ENCODE measurements at places on chromosomes 16 and 17. TPM values are rescaled to one million over a fixed set of nuclear protein-coding genes. Genes with fewer than 3 reads are reported as not detected.

DNA sequence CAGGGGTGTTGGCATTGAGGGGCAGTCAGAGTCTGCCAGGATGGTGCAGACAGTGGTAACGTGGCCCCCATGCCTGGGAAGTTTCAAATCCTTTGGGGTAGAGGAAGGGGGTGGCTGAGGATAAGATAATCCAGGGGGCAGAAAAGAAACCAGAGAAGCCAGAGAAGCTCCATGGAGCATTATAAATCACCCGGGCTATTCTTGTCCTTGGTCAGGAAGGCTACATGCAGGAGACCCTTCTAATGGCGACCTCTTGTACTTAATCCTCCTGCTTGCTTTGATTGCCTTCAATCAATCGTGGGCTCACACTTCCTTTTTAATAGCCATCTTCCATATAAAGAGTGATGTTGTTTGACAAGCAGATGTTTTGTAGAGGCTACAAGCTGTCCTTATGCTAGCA lies 131.9 kb downstream of the MAF start:
- no peak for DNase-seq

DNA sequence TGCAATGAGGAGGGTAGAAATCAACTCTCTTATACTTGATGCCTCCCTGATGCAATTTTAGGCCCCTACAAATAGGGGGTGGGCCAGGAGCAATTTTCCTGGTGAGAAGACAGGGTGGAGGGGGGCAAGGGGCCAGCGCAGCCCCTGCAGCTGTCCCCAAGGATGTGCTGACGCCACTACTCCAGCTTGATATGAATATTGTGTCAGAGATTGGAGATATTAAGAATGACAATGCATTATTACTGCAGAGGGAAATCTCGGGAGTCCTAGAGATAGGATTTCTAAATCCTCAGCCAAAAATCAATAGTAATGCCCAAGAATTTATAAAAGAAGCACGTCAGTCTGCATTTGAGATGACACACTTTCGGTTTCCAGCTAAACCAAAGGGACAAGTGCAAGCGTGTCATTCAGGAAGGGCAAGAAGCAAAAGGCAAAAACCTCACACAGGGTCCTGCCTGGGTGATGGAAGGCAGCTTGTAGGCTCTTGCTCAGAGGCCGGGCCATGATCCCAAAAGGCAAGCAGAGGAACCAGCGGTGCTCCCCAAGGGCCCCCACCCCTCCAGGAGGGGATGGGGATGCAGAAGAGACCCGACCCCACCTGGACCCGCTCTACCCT lies 178.8 kb downstream of the C16orf78 start:
- DNase-seq, result no peak

- no peak for DNase-seq
Observed at GRCh38 chr17:75524970-75525805, at the start of gene LLGL2. Gene LLGL2, plus strand, starts transcription at chr17:75525697. Its CDS starts 17,730 bp downstream, at chr17:75543427.

DNA sequence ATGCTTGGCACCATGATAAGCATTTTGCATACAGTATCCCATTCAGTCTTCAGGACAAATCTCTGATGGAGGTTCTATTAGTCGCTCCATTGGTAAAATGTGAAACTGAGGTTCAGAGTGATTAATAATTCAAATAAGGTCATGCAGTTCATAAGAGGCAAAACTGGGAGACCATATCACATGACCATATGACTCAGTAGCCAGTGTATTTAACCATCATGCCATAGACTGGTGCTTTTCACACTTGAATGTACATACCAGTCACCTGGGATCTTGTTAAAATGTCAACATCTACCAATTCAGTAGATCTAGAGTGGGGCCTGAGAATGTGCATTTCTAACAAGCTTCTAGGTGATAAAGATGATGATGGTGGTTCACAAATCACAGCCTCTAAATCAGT lies 4.3 kb downstream of the ACSM3 start:
- DNase-seq, result no peak

- no peak for DNase-seq
Observed at GRCh38 chr17:75480281-75480680, 23.8 kb downstream of the TMEM94 start.

DNA sequence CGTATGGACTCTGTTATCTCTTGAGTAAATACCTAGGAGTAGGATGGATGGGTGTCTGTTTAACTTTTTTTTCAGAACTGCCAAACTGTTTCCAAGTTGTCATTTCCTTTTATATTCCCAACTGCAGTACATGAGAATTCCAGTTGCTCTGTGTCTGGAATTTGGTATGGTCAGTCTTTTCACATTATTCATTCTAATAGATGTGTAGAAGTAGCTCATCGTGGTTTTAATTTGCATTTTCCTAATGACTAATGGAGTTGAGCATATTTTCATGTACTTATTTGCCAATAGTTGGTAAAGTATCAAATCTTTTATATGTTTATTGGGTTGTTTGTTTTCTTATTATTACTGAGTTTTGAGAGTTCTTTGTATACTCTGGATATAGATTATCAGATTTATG lies 27.0 kb downstream of the MRTFB start:
- DNase-seq, result no peak

DNA sequence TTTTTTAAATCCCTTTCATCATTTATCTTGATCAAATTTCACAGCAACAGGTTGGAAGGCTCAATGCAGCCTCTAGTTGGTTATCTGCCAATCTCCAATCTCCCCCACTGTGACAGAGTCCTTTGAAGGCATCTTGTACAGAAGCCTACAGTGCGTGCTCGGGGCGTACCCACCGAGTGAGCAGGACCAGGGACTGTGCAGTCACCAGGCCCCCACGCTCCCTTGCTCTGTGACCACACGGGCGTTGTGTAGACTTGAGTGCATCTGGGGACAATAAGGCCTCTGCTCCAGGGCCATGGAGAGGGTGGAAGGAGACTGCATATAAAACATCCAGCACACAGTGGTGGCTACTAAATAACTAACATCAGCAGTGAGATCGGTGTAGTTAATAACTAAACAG lies 63.4 kb downstream of the GTF3C1 start:
- no peak for DNase-seq

DNA sequence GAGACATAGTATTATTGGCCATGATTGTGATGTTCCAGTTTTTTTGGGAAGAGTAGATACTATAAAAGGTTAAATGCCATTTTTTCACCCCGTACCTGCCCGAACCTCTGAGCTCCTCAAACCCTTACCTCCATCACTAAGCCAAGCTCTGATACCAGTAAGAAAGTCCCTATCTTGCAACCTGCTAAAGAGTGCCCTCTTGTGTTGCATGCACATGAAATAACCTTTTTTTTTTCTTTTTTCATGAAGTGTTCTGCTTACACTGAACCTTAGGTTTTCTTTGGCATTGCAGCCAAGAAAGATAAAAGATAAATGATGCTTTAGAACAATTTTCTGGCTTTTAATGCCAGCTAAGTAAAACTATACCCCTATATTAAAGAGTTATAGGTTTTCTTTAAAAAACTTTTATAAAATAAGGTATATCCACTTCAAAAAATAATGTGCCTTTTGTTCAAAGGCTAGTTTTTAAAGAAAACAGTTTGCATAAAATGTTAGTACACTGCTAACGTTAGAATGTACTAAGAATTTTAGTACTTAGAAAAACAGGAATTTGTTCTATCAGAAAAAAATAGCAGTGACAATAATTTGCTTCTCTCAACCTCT lies 295.3 kb upstream of the PMFBP1 start:
- DNase-seq, result peak; percentile 20

DNA sequence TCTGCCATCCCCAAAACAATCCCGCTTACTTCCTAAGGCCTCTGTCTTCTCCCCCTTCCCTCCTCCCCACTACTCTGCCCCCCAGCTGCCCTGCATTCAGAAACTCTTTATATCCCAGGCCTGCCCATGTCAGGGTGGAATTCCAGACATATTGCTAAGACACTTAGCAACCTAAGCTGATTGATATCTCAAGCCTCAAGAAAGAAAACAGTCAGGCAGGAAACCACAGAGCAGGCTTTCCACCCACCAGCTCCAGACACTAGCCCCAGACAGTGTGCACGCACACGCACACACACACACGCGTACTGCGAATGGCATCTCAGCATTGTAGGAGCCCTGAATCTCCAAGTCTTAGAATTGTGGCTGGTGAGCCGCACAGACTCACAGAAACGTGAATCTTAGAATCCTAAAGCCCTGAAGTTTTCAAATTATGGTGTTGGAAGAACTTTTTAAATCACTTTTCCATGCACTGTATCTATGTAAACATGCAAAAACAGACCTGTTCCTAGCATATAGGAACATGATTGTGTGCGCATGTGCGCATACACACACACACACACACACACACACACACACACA lies 8.8 kb upstream of the LPCAT2 start:
- DNase-seq, result no peak

DNA sequence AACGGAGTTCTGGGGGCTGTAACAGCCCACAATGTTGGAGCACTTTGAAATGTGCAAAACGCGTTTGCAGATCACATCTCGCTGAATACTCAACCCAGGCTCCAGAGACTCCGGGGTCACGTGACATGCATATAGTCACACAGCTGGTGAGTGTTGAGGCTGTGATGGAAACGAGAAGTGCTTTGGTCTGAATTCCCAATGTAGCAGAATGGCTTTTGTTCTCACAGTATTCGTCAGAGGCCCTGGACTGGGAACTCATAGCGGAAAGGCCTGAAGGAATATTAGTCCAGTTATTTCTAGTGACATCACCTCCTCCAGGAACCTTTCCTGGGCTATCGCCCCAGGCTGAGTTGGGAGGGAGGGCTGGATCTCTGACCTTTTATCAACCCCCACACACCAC lies 95.8 kb upstream of the CRHR1 start:
- peak; percentile 51 for DNase-seq

DNA sequence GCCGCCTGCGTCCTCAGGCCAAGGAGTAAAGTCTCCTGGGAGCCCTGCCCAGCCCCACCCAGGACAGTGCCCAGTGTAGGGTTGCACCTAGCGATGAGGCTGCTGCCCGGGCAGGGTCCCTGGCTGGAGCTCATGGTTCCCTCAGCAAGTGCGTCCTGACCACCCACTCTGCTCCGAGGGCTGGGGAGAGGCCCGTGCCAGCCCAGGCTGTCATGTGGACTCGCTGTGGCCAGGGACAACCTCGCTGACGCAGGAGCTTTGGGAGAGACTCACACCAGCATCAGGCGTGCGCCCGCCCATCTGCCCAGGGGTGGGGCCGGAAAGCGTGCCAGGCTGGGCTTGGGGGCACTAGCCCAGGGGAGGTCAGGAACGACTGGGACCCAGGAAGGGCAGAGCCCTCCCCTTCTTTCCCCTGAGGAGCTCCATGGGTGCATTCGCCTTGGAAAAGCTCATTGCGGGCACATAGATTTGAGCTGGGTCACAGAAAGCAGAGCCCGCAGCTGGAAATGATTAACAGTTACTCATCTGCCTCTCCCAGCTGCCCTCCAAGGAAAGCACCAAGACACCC lies 19.7 kb downstream of the DPEP1 start:
- DNase-seq, result no peak

GRCh38 chr16:56347670-56348069 lies 77.7 kb downstream of the AMFR start:
- no peak for DNase-seq

DNA sequence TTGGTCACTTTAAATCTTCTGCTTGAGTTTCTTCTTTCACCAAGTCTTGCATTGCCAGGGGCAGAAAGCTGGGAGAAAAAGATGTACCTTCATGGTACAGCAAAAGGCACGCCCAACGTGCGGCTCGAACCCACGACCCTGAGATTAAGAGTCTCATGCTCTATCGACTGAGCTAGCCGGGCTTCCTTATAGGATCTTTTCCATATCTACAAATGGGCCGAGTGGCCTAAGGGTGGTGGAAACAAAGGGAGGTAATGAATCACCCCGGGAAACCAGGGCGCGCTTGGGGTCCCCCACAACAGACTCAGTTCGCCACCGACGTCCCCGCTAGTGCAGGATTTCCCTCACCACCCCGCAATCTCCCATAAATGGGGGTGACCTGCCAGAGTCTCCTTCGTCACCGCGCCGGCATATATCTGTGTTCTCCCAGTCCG lies 7.5 kb upstream of the OR1F1 start:
- no peak for DNase-seq

DNA sequence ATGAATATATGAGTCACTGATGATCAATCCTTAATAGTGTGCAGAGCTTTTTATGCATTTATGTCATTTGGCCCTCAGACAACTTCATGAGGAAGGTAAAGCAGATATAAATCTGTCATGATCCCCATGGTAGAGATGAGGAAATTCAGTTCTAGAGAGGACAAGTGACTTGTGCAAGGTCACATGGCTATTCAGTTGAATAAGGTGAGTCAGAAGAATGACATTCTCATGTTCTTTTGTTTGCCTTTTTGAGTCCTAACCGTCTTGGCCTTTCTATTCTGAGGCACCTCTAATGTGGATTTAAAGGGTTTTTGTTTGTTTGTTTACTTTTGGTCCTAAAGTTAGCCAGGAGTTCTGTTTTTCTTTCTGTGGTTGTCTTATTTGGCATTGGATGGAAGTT lies 116.2 kb upstream of the ELAC2 start:
- DNase-seq, result no peak

- DNase-seq, result no peak
Observed at GRCh38 chr16:11484691-11485258, 101.9 kb downstream of the LITAF start.

DNA sequence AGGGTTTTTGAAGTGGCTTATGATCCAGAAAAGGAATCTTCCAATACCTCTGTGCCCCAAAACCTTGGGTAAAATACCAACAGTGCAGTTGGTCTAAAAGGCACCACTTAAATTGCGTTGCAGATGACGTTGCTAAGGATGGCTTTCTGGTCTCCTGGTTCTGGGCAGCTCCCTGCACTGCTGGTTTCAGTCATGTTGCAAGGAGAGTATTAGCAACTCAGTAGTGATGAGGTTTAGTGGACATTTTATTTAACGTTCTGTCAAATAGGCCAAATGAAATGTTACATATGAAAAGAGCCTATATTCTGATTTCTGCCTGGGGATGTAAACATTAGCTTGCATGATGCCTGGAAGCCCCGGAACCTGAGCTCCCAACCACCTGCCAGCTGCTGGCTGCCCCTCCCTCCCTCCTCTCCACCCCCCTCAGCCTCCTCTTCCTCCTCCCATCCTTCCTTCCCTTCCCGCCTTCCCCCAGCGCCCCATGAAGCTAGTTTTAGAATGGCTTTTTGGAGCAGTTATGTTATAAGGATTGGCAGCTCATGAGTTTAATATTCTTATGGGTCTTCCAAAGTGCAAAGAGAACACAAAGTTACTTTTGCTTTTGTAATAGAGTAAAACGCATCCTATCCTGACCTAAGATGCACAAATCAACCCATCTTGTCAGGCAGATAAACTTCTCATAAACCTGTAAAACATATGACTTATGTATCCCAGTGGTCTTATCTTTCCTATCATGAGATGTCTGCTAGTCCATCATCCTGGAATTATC lies 20.7 kb downstream of the CD7 start:
- no peak for DNase-seq

- no peak for DNase-seq
Observed at GRCh38 chr16:1940273-1941161, 2.5 kb downstream of the MSRB1 start.

CDH5 gene
- polyA plus RNA-seq, result 91.5 TPM

NPTX1 gene
- polyA plus RNA-seq, result 0.83 TPM

NPIPA5 gene
- 3.2 TPM for polyA plus RNA-seq

GRIN2A gene
- not detected for polyA plus RNA-seq

MYH13 gene
- polyA plus RNA-seq, result 0.94 TPM

SYCE1L gene
- 3.7 TPM for polyA plus RNA-seq

SLC25A10 gene
- 3.4 TPM for polyA plus RNA-seq

TPSG1 gene
- polyA plus RNA-seq, result 0.52 TPM

RRN3 gene
- polyA plus RNA-seq, result 28.0 TPM

TAT gene
- not detected for polyA plus RNA-seq

ALDOC gene
- polyA plus RNA-seq, result not detected
